ENCODE measurements at places on chromosomes 16 and 17.

DNA sequence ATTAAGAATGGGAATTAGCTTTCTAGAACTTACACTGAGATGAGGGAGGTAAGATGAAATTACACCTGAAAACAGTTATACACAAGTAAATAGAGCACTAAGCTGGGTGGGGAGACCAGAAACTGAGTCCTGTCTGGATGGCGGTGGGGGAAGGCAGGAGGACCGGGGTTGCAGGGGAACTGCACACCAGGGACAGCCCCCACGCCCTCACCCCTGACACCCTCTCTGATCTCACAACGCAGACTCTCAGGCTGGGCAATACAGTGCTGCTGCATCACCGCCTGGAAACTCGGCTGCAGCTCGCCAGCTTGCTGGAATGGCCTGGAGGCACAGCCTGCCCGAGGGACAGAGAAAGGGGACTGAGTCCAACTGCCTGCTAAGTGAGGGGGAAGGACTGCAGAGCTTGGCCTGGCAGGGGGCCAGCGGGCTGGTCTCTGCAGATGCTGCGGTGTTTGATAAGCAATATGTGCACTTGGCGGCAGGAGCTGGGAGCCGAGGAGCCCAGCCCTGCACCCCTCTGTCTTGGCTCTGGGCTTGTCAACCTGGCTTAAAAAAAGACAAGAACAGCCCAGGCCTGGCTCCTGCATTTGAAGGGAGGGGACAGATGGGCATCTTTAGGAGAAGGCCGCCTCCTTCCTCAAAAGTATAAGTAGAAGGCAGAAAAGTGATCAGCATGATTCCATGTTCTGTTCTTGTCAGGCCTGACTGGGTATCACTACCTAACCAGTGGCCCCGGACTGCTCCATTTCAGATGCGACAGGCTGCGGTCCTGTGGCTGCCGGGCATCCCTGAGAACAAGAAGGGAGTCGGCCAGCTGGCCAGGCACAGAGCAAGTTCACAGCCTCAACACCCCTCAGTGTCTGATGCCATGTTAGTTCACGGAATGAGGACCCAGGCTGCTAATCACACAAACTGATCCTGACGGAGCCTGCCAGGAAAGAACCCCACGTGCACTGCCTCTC lies 30.2 kb downstream of the SPHK1 start:
- no peak for DNase-seq

- no peak for DNase-seq
Measured at GRCh38 chr16:369275-369865, 968 bp downstream of the MRPL28 start.

- no peak for DNase-seq
Measured at GRCh38 chr16:73817526-73818324, 478.9 kb upstream of the PSMD7 start.

DNA sequence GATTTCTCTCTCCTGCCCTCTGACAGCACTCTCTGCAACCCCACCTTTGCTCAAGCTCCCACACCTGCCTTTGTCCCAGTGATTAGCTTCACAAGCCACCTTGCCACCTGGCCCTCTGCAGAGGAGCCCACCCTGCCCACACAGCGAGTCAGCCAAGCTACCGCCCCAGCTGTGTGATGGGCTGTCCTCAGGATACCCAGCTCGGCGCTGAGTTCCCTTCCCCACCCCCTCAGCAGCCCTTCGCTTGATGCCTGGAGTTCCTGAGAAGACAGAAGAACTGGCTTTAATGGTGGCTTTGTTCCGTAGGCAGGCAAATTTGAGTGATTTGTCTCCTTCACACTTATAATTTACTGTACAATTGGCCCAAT lies 266.4 kb downstream of the CBLN1 start:
- DNase-seq: no peak

GRCh38 chr17:76075364-76076145 lies 974 bp downstream of the GALR2 start:
- no peak for DNase-seq

- no peak for DNase-seq
Measured at GRCh38 chr16:10321407-10322387, 64.2 kb upstream of the ATF7IP2 start.

DNA sequence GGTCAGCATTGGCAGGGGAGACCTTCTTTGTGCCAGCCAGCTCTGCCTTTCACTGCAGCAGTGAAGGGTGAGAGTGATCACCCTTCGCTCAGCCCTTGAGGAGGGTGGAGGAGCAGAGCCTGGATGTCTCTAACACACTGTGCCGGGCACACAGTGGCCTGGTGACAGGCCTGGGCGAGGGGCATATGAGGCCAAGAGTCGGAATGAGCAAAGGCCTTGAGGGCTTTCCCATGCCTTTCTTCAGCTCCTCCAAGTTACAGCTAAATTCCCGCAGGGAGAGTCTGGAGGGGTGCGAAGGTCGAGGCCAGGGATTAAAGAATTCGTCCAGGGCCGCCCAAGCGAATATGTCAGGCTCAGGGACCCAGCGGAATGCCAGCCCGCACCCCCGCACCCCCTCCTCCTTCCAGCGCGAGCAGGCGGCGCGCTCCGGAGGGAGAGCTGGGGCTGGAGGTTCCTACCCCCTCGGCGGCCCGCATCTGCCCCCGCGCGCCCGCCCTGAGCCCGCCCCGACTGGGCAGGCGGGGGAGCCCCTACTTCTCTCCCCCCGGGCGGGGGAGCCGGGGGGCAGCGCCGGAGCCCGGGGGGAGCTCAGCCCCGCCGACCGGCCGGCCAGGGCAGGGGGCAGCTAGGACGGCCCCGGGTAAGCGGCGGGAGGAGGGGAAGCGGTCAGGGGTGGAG lies at the start of gene RASL10B:
TSS of gene RASL10B (plus strand) at position 401 of the 678 bp plus-strand sequence. CDS start 3,546 bp downstream, outside the sequence.
- DNase-seq: no peak

DNA sequence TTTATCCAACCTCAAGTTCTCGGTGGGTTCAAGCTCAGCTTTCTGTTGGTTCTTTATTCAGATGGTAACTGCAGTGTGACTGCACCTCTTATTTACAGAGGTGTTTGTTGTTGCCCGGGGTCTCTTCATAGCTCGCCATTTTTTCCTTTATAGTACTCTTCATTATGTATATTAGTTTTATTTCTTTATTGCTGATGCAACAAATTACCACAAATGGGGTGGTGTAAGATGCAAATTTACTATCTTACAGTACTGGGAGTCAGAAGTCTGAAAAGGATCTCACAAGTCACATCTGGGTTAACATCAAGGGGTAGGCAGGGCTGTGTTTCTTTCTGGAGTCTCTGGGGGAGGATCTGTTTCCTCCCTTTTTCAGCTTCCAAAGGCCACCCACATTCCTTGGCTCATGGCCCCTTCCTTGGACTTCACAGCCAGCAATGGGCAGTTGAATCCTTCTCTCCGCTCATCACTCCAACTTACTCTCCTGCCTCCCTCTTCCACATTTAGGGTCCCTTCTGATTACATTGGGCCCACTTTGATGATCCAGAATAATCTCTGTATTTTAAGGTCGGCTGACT lies 241.2 kb downstream of the HAPSTR1 start:
- DNase-seq: no peak

DNA sequence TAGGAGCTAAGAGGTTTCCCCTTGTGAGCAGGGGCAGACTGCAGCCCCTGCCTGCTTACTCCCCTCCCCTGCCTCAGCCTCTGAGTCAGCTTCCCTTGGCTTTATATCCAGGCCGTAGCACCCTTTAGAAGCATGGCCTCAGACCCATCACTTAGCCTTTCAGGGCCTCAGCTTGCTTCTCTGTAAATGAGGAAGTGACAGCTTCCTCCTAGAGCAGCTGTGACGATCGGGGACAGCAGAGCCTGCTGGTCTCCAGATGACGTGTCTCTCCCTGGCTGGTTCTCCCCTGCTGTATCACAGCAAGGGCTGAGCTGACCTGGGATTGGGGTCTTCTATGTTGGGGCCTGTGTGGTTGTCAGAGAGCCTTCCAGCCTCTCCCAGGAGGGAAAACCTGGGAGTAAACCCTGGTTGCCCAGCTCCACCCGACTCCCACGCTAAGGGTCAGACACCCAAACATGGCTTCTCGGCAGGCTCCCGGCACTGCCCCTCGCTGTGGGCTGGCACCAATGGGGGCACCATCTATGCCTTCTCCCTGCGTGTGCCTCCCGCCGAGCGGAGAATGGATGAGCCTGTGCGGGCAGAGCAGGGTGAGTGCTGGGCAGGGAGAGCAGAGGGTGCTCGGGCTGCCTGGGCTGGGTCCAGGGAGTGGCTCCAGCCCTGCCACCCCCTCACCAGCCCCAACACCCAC lies 16.3 kb upstream of the MYO15B start:
- no peak for DNase-seq

- no peak for DNase-seq
Measured at GRCh38 chr17:44733753-44734152, 25.0 kb upstream of the ADAM11 start.

DNA sequence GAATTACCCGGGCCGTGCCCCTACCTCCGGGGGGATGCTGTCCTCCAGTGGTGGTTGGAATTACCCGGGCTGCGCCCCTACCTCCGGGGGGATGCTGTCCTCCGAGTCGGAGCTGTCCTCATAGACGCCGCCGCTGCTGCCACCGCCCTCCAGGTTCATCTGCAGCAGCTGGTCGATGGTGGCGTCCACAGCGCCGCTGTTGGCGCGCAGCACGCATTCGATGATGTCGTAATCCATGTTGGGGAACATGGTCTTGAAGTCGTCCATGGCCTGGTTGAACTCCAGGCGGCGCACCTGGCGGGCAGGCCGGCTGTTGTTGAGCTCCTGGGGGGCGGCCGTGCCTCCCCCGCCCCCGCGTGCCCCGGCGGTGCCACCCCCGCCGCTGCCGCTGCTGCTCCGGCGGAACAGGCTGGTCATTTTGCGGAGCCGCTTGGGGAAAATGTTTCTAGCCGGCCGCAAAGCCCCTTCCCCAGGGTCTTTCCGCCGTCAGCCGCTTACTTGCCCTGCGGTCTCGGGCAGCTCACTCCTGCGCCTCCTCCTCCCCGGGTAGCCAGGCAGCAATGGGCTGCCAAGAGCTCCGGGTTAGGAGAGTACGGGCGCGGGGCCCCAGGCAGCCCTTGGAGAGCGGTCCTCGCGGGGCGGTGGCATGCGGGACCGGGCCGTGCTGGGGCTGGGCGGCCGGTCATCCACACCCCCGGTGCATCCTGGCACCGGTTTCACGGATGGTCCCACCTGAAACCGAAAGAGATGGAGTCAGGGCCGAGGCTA lies 35.5 kb upstream of the MRPS23 start:
- DNase-seq: no peak

GRCh38 chr17:38742411-38743308 lies 5.5 kb downstream of the PCGF2 start:
- DNase-seq: no peak

- no peak for DNase-seq
Measured at GRCh38 chr17:76537578-76538280, at the start of gene CYGB. Gene CYGB (minus strand): TSS chr17:76537709. CDS start chr17:76537542, 167 bp downstream.

- no peak for DNase-seq
Measured at GRCh38 chr17:77245162-77245926, 104.6 kb downstream of the SEC14L1 start.

DNA sequence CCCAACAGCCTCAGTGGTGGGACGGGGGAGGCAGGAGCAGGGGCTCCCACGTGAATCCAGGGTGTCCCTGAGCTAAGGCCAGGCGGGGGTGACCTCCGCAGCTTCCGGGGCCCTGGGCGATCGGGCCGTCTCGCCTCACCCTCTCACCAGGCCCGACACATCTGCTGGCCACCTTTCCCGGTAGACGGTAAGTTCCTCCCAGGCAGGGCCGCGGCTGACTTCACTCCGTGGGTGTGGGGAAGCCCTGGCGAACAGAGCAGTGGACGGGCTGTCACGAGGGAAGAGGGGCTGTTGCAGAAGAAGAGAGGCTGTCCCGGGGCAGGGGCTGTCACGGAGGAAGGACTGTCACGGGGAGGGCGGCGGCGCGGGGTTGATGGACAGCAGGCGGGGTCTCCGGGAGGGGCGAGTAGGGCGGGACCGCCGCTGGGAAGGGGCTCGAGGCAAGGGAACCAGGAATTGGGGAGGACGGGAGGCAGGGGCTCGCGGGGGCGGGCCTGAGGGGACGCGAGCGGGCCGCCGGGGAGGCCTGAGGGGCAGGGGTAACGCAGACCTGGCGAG lies 498 bp downstream of the PKMYT1 start:
- no peak for DNase-seq

GRCh38 chr16:49810831-49811230 lies 45.1 kb downstream of the ZNF423 start:
- DNase-seq: no peak

GRCh38 chr17:3007651-3008121 lies 55.7 kb downstream of the OR1D5 start:
- DNase-seq: no peak

DNA sequence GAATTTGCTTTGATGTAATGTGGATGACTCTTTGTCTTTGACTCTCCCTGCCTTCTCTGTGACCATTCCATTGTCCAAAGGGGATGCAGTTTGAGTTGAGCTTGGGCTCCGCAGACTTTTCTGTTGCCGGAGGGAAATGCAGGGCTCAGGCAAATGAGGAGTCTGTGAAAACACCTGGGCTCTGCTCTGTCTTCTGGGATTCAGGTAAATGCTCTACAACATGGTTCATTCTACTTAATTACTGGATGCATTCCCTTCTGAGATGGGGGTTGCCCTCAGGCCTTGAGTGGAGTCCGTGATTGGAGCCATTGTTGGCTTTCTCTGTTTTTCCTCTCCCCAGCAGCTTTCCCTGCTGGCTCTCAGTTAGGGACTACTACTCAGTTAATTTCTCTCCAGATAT lies 26.4 kb upstream of the SPNS2 start:
- DNase-seq: no peak

- DNase-seq: no peak
Measured at GRCh38 chr16:15509051-15509592, 74.7 kb downstream of the BMERB1 start.

- no peak for DNase-seq
Measured at GRCh38 chr16:4641895-4642294, 17.3 kb downstream of the MGRN1 start.

GRCh38 chr17:67528751-67529436 lies 151.8 kb downstream of the PITPNC1 start:
- DNase-seq: no peak

DNA sequence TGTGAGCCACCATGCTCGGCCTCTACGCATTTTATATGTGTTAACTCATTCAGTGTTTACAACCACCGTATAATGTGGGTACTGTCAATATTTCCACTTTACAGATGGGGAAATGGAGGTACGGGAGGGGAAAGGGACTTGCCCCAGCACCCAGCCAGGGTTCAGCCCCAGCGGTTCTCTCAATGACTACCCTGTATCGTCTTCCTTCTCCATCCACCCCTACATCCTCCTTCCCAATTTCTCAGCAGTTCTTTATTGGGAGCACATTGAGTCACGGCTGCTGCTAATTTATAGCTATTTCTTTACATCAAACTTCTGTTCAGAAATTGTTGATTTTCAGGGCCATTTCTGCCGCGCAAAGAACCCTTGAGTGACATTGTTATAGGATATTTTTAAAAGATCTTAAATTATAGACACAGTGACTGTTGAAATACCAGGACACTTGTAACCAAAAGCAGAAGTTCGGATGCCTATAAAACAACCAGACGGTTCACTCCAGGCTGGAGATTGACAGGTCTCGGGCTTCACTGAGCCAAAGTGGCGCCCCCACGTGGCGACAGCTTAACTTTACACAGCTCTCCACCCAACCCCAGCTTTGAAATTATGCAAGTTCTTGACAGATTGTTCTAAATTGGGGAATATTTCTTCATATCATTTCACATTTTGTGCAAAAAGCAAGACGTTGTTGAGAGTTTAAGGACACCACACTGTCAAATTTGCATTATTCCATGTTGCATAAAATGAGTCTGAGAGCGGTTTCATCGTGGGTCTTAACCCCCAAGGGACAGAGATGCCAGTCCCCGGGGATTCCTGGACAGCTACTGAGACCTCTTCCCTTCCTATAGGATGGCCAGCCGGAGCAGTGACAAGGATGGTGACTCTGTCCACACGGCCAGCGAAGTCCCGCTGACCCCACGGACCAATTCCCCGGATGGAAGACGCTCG lies 11.8 kb downstream of the SYT17 start:
- DNase-seq: no peak

GRCh38 chr16:53207810-53208752 lies 153.3 kb downstream of the CHD9 start:
- DNase-seq: no peak
